ENCODE measurements at places on chromosomes 7 and 10.

GRCh38 chr7:48502021-48502420, 330.8 kb downstream of the ABCA13 start:
- DNase-seq, result no peak

DNA sequence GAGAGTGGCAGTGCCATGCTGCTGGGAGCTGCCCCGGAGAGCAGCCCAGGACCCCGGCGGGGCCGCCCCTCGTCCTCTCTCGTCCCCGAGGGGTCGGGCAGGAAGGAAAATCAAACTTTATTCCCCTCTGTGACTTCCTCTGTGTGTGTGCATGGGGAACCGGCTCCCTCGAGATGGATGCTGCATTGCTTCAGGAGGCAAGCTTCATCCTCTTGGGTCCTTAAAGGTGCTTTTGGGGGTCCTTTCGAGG, 726 bp downstream of the MCU start:
- DNase-seq, result no peak

DNA sequence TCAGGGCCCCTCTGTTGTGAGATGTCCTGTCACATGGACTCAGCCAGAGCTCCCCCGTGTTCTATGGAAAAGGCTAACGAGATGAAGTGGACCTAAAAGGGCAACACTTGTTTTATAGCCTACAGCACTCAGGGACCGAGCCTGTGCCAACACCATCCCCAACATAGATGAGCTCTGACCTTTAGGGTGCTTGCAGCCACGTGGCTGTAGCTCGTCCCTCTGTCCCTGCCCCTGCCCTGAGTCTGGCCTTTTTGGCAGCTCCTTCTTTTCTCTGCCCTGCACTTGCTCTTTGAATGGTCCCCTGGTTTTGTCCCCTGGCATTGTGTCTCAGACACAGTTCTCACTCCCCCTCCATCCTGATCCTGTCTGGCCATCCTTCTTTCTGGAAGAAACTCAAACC, 81.2 kb upstream of the GDF10 start:
- no peak for DNase-seq

GRCh38 chr10:102998399-102998907, 80.4 kb downstream of the CNNM2 start:
- no peak for DNase-seq

DNA sequence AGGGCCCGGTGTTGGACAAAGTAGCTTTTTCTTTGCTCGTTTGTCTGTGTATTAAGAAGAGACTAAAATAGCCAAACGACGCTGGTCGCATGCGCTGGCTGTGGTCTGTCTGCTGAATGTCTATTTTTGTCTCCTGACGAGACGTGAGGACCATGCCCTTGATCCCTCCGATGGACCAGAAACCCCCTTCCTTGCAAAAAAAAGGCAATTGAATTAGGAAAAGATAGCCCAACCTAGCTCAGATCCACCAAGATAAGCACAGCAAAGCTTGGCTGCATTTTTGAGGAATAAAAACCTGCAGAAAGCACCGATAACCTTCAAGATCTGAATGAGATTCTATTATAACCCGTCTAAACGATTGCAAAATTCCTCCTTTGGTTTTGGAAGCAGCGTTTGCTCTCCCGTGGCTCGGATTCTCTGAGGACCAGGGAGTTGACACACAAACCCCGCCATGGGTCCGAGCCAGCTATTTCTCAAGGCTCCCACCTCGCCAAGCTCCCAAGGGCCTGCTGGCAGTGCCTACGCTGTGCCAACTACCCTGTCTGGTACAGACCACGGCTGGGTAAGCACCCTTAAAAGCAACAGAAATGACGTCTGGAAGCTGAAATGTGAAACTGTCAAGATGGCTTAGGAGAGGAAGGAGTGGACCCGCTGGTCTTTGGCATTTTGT, 17.7 kb upstream of the TTYH3 start:
- DNase-seq, result no peak

DNA sequence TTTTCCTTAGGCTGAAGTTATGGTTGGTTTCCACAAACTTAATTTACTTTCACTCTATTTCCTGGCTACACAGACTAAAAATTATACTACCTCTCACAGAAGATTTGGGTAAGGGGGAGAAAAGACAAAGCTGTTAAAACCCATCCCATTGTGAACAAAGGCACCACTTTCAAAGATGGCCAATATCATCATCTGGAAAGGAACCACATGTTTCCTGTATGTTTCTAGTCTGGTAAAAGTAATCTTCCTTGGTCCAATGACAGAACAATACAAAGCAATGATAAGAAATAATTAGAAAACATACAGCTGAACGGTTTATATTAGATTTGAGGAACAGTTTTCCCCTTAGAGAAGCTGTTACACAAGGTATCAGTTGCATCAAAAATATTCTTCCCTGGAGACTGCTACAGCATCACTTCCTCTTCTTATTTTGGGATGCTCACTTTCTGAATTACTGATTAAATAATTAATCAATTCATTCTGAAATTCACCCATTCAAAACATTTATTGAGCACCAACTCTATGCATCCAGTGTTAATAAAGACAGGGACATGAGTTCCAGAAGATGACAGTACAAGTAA, 8.5 kb upstream of the SFR1 start:
- no peak for DNase-seq

- no peak for DNase-seq
Measured at GRCh38 chr10:119131512-119132240, 27.8 kb downstream of the DENND10 start.

- DNase-seq, result peak; percentile 59
Measured at GRCh38 chr7:35799846-35800717, 775 bp upstream of the SEPTIN7 start.
